CD8-positive, alpha-beta T cell (primary cell): ENCODE measurements at places on chromosomes 5 and 9.
A peak's percentile ranks its signal among the peaks of the same experiment; 100 is the strongest.

GRCh38 chr5:170693701-170694100 is 89.8 kb upstream of the GABRP start:
- DNase-seq: no peak

DNA sequence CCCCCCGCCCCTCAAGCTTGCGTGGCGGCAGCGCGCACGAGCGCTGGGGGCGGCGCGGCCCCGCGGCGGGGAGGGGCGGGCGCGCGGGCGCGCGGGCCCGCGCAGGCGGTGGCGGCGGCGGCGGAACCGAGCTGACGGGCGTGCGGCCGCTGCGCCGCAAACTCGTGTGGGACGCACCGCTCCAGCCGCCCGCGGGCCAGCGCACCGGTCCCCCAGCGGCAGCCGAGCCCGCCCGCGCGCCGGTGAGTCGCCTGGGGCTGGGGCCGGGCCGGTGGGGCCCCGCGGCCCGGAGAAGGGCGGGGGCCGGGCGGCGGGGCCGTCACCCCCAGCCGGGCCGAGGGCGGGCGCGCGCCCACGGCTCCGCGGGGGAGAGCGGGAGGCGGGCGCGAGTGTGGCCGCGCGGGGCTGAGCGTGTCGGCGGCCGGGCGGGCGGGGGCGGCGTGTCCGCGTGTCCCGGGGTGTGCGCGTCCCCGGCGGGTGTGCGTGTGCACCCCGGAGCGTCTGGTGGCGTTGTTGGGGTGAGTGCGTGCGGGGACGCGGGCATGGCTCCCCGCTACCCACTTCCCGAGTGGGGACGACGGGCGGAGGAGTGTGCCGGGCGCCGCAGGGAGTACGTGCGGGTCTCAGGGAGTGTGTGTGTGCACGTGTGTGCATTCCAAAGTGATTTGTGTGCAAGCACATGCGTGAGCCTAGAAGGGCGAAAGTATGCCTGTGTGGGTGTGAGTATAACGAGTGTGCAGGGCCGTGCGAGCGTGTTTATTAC is at the start of gene NEK6:
Gene NEK6 (plus strand): TSS at position 106 of the 763 bp plus-strand sequence. CDS start 44,016 bp downstream, outside the sequence.
- DNase-seq: peak; percentile 8

DNA sequence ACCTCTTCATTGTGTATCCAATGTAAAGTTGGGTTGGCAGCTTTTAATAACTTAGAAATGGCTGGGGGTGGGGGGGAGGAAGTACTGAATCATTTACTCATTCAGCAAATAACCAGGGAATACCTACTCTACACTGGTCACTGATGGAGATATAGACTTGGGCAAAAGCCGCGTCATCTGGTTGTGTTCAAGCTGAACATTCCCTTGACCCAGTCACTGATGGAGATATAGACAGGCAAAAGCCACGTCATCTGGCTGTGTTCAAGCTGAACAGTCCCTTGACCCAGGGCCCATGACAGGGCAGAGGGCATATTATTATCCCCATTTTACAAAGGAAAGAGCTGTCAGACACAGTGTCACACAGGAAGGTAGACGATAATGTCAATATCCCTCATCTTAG is 32.6 kb downstream of the FOXI1 start:
- DNase-seq: no peak

DNA sequence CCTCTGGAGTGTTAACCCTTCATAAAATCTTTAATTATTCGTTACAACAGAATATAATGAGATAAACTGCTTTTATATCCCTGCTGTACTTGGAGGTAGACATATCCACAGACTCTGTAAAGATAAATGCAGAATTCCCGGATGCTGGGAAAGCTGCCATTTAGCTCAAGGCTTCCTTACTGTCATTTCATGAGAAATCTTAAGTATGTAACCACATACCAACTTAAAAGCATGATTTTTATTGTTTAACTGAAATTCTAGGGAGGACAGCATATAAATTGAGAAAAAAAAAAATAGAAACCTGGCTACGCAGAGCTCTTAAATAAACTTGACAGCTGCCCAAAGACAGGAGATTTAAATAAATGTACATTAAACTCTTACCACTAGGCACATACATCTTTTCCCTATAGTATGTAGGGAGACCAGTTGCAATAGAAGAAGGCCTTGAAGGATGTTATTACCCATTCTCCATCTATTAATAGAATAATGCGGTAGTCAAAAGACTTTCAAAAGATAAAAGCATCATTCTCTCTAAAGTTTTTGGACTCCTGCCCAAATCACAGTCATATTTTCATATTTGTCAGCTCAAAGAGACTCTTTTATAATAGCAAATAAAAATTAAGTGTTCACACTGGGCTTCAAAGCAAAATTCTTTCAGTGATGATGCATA is 373.8 kb downstream of the NDUFS4 start:
- no peak for DNase-seq

DNA sequence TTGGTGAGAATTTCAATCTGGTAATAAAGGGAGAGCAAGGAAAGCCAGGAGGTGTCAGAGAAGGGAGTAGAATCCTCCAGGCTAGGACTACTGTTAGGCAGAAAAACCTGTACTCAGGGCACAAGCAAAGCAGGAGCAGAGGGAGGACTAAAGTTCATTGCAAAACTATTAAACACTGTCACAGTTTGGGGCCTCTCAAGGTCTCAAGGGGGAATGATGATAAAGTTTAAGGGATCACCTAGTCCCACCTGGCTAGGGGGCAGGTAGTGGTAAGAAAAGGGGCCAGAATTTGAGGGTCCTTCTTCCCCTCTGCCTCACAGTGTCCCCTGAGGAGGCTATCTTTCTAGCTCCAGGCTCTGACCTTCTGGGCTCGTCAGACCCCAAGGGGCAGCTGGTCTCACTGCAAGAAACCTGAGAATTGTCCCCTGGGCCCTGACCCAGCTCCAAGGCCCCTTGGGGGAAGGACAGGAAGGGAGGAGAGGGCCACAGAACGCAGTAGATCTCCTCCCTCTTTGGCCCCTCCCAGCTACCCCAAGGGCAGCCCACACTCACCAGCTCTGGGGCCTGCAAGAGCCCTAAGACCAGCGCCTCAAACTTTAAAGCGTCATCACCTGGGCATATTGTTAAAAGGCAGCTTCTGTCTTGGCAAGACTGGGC is 974 bp downstream of the CCDC69 start:
- peak; percentile 48 for DNase-seq
